ENCODE measurements at places on chromosomes 16 and 17.

- DNase-seq: no peak
These were observed 140.6 kb downstream of the RAB11FIP4 start for GRCh38 chr17:31532081-31532480.

DNA sequence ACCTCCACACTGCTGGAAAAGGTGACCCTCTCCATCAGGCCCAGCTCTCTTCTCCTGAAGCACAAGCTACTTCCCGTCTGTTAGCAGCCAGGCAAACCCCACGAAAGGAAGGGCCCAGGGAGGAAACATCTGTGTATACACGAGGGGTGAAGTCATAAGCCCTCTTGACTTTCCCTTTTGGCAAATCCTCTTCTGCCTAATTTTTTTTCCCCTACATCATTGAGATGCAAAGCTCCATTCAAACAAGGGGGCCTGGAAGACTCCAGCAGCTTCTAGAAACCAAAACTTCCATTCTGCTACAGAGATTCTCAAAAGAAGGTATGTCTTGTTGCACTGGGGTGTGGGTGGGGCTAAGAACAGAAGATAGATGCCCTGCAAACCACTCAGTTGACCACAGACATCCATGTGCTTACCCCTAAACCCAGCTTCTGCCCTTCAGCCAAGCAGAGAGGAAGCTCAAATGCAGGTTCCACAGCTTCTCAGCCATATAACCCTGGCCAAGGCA is 145.6 kb upstream of the RCVRN start:
- DNase-seq: peak; percentile 91

DNA sequence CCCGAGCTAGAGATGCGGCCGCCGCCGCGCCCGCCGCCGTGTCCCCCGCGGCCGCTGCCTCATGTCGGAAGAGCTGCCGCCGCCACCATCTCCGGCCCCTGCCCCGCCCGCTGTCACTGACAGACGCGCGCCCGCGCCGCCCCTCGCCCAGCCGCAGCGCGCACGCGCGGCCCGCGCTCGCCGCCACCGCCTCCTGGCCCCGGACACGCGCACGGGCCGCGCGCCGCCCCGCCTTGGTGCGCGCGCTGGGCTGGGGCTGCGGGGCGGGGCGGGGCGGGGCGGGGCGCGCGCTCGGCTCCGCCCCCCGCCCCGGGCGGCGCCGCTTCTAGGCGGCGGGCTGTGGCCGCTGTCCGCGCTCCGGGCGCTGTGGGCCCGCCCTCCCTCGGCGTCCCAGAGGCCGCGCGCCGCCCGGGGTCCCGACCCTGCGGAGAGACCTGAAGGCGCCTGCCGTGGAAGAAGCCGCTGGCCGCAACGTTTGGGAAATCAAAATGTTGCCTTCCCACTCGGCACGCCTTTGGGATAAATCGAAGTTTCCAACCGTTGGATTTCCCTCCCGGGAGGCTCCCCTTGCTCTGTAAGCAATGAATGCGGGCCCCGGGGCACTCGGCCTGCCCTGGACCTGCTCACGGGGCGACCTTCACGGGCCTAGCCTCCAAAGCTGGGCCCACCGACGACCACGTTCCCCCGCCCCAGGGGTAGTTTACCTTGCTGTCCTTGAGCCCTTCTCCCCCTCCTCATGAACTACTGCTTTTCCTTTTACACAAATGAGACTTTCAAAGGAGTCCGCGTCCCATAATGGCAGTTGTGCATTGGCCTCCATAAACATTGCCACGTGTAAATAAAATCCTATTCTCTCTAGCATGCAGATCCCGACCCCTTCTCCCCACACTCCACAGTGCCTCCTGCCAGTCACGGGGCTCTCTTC is at the start of gene ADCY9:
Gene ADCY9 (minus strand): TSS at position 118 of the 925 bp plus-strand sequence. CDS start 1,000 bp downstream, outside the sequence.
- peak; percentile 83 for DNase-seq

- peak; percentile 63 for DNase-seq
These were observed 5.5 kb downstream of the TMEM204 start for GRCh38 chr16:1538804-1539520.

DNA sequence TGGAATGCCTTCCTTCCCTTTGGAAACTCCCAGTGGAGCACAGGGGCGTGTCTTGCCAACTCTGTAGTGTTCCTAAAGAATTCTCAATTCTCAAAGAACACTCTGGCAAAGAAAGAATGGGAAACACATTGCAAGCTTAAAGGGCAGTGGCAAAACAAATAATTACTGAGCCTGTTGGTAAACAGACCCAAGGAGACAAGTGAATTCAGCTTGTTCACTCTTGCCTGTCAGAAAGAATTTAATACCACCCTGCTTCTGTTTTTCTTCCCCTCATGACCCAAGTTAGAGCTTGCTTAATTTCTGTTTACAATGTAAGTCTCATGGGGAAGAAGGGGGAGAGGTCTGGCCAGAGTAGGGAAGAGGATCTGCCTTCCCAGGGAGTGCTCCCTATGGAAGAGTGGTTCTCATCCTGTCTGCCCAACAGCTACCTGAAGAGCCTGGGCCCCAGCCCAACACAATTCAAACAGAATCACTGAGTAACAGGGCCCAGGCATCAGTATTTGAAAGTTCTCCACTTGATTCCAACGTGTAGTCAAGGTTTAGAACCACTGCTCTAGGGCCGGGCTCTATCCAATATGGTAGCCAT is 386.0 kb downstream of the SLC39A11 start:
- DNase-seq: no peak

GRCh38 chr16:20260215-20261009 is 66.9 kb downstream of the GP2 start:
- DNase-seq: no peak

DNA sequence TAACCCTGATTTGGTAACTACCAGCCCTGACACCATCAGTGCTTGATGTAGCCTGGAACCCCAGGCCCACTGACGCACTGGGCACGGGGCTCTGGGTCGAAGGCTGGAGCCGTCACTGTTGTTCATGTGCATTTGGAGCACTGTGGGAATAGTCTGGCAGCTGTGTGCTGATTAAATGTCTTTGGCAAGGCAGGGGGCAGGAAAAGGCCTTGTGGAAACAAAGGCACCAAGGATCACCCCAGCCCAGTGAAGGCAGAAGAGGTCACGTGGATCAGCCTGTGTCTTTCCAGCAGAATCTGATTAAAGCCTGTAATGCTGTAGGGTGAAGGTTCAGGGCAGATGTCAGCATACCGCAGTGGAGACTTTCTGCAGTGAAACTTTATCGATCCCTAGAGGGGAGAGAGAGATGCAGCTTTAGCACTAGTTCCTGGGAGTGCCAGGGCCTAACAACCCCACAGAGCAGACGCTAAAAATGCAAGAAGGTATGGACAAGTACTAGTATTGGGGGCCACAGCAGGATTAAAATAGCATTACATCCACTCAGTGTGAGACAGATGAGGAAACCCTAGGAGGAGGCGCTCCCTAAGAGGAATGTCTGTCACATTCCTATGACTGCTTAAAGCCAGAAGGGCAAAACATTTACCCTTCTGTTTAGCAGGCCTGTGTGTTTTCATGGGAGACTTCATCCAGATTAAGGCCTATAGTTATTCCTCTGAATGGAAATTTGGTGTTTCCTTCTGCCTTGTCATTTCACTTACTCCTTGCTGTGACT is 9.7 kb downstream of the ZNHIT3 start:
- no peak for DNase-seq

DNA sequence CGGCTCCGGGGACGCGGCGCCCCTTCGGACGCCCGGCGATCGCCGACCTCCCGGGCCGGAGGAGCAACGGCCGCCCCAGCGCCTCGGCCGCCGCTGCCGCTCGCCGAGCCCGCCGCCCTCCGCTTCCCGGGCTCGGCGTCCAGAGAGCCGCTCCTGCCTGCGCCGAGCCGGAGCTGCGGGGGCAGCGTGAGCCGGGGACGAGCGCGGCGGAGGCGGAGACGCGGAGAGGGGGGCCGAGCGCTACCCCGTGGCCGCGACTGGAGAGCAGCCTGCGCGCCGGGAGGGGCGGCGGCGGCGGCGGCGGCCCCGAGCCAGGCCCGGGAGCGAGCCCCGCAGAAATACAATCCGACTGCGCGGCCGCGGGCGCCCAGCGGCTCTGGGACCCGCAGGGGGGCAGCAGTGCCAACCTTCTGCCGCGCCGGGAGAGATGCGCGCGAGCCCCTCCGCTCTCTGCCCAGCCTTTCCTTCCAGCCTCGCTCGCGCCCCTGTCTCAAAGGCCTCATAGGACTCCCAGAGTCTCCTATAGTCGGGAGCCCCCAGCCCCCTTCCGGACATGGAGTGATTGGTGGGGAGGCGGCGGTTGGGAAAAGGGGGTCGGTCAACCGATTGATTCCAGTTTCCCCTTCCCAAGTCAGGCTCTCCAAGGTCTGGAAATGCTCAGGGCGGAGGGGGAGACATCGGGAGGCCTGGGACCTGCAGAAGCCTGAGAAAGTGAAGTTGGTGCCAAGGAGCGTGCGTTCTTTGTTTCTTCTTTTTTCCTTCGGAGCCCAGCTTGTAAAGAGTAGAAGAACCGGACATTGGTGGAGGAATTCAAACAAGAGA is 1.0 kb upstream of the SDK2 start:
- no peak for DNase-seq

DNA sequence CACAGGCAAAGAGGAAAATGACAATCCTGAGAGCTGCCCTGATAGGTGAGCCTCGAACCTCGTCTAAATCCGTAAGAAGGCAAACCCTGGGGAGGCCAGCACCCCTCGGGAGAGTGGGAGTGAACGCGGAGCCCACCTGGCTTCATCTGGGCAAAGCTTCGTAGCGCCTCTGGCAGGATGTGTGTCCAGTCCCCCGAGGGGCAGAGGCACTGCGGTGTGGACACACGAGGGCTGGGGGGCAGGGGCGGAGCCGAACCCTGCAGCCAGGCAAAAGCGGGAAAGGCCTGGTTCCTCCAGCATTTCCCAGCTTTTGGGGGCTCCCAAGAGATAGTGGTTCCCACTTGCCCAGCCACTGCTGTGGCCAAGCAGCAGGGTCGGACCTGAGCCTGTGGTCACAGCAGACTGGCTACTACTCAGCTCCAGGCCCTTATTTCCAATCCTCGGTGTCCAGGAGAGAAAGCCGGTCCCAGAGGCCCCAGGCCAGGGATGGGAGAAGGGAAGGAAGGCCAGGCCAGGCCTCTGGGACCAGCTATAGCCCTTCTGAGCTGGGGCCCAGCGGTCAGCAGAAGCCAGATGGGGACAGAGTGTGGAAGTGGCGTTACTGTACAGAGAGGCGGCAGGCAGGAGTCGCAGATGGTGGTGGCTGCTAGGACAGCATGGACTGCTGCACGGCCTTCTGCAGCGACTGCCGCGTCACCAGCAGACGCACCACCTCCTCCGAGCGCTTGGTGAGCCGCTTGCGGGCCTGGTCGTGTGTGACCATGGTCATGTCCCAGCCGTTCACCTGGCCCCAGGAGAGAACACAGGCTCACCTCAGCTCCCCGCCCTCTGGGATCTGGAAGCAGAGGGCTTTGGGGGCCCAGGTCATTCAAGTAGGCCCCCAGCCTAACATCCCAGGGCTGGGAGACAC is 5.0 kb downstream of the TAX1BP3 start:
- DNase-seq: no peak

DNA sequence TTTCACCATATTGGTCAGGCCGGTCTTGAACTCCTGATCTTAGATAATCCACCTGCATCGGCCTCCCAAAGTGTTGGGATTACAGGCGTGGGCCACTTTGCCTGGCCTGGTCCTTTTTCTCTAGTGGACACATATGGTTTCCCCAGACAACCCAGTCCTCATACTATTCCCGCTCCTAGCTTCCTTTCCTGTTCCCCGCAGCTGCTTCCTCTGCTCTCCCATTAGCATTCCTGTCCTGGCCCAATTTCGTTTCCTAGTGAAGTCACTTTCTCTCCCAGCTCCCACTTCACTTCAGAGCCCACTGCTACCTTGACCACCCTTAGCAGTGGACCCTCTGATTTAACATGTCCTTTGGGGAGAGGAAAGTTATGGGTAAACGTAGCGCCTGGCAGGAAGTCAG is 11.3 kb downstream of the KATNIP start:
- DNase-seq: no peak

DNA sequence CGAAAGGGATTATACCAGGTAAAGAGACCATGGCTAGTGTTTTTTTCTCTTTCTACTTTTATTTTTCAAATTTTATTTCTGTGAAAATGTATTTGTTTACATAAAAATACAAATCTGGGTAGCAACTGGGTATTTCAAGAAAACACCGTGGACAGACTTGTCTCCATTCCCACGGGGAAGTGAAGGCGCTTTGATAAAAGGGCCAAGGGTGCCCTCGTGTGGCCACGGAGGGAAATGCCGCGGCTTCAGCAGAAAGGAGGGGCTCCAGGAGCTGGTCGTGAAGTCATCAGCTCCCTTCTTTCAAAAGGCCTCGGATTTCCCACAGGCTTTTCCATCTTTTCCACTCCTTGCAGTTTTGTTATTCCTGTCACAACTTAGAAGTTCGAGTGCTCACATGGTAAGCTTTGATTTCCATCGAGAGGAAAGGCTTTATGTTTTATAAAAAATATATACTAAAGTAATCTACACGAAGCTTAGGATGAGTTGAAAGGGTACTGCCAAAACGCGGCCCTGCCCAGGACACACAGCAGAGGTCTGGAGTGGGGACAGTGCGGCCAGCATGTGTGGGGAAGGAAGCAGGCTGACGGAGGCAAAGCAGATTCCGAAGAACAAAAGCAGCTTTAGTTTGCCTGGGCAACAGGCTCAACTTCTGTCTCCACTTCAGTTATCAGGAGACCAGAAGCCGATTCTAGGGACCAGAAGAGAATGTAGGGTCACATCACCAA is 15.3 kb upstream of the MNT start:
- peak; percentile 73 for DNase-seq

GRCh38 chr17:80663781-80664206 is 119.2 kb downstream of the RPTOR start:
- peak; percentile 43 for DNase-seq

DNA sequence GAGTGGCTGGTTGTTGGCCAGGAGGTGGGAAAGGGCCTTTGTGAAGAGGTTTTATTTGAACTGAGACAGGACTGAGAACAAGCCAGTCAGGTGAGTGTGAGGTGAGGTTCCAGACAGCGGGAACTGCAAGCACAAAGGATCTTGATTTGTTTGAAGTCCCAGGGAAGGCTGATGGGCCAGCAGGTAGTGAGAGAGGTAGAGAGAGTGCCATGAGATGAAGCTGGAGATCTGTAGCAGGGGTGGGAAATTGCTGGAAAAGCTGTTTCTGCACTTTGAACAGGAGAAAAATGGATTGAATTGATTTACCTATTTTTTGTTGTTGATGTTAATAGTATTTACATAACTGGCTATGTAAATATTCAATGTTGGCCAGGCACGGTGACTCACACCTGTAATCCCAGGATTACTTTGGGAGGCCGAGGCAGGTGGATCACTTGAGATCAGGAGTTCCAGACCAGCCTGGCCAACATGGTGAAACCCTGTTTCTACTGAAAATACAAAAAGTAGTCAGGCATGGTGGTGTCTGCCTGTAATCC is 7.7 kb upstream of the DCTPP1 start:
- no peak for DNase-seq

DNA sequence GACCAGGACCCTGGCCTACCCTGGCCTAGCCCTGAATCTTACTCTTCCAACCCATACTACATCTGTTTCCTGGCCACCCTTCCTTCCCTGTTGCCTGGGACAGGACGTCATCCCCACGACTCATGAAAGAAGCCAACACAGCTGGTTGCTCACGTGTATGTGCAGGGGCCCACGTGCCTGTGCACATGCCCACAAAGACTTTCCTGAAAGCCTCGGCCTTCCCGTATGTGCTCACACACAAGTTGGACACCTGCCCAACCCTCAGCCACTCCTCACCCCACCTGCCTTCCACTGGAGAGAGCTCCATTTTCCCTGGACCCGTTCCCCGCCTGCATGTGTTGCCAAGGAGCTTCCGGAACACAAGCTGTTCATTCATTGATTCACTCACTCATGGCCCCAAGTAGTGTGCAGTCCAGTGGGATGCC is 7.0 kb downstream of the PLXDC1 start:
- DNase-seq: no peak

- DNase-seq: no peak
These were observed 5.2 kb upstream of the SYNRG start for GRCh38 chr17:37614391-37614790.

Measured in NB4 (cell line).